ENCODE measurements at places on chromosomes 4 and X. TPM values are rescaled to one million over a fixed set of nuclear protein-coding genes. Genes with fewer than 3 reads are reported as not detected.

DNA sequence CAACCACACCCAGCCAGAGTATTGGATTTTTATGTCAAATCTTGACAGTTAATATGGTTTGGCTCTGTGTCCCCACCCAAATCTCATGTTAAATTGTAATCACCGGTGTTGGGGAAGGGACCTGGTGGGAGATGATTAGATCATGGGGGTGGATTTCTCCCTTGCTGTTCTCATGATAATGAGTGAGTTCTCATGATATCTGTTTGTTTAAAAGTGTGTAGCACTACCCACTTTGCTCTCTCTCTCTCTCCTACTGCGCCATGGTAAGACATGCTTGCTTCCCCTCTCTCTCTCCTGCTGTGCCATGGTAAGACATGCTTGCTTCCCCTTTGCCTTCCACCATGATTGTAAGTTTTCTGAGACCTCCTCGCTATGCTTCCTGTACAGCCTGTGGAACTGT is 86.9 kb upstream of the COX18 start:
- H3K36me3 ChIP-seq = peaks cover 50% of the 10 kb centered on the region
- H3K27me3 ChIP-seq = no peaks in the 10 kb centered on the region
- no peaks in the 10 kb centered on the region for H3K4me1 ChIP-seq

DNA sequence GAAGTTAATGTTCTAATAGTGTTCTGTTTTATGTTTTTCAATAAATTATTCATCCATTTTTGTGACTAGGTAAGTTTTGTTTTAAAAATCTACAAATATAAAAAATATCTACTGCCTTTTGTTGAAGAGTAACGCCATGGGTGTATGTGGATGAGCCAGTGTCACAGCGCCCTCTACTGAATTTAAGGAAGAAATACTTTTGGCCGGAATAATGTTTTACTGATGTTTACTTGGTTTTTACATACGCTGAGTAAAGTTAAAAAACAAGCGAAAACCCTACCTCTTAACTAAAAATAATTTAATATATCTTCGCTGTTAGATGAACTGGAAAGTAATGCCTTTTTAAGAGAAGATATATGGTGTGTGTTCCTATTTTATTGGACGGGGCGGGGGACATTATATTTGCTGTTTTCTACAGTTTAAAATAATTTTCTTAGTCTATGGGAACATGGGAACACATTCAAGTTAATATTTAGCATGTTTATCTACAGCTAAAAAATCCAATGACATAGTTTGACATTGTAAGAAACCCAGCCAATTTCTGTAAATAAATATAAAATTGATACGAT is 86.1 kb downstream of the CPE start:
- no peaks in the 10 kb centered on the region for H3K36me3 ChIP-seq
- H3K4me3 ChIP-seq = no peak overlapping the region
- no peak overlapping the region for H3K27ac ChIP-seq
- DNase-seq = peak; percentile 23

GRCh38 chrX:148020329-148020728 is 39.2 kb downstream of the FMR1NB start:
- no peak overlapping the region for H3K4me3 ChIP-seq
- no peaks in the 10 kb centered on the region for H3K4me1 ChIP-seq
- H3K27me3 ChIP-seq = no peaks in the 10 kb centered on the region
- H3K36me3 ChIP-seq = no peaks in the 10 kb centered on the region
- no peak overlapping the region for H3K27ac ChIP-seq

DNA sequence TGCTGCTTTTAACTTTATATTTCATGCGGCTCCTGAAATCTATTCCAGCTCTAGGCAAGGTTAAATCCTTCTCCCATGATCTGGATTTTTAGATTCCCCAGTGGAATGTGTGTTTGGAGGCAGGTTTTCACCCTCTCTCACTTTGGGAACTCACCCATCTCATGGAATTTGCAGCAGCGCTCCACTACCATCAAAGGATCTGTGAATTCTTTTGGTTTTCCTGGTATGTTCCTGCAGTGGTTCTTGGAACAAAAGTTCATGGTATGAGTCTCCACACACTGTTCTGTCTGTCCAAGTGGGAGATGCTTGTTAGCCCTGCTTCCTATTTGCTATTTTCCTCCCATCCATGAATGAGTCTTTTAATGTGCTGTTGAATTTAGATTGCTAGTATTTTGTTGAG is 14.0 kb downstream of the APOOL start:
- no peaks in the 10 kb centered on the region for H3K4me1 ChIP-seq
- H3K27ac ChIP-seq = no peak overlapping the region
- no peak overlapping the region for H3K4me3 ChIP-seq
- DNase-seq = no peak
- H3K36me3 ChIP-seq = peaks cover 17% of the 10 kb centered on the region

DNA sequence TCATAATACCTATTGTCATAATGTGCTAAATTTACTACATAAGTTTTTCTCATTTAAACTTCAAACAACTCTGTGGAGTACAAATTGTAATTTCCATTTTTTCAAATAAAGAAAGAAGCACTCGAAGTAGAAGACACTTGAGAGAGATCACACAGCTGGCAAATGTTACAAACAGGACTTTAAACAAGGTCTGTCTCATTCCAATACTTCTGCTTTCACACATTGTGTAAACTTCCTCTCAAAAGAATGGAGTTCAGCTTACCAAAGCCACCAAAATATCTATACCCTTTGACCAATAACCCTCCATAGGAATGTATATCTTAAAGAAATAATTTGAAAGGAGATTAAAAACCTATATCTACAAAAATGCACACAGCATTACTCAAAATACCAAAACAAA is 88.3 kb downstream of the OPHN1 start:
- H3K4me3 ChIP-seq = no peak overlapping the region
- no peaks in the 10 kb centered on the region for H3K4me1 ChIP-seq
- H3K27me3 ChIP-seq = no peaks in the 10 kb centered on the region

DNA sequence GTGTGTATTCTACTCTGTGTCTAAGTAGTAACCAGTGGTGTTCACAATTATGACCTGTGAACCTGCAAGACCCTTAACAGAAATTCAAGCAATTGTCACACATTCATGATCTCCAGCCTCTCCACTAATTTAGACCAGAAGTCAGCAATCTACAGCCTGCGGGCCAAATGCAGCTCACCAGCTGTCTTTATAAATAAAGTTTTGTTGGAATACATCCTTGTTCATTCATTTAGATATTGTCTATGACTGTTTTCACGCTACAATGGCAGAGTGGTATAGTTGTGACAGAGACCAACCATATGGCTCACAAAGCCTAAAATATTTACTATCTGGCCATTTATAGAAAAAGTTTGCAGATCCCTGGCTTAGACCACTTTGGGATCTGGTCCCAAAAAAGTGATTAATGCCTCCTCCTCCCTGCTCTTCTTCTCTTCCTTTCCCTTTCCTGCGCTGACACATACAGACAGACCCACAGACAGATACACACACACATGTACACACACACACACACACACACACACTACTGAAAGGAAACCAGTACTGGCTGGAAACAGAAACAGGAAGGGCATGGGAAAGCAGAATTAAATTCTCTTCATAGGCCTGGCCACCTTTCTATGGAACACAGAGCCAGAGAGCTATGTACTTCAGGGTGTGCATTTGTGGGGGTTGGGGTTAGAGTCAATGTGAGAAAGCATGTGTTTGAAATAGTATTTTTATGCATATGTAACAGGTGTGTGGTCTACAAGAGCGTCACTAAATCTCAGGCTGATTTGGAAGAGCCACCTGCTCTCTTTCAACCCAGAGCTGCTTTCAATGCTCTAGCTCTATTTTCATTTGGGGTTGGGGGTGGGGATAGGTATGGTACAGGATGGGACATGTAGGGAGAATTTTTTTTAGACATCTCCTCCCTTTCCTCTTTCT is 49.7 kb upstream of the TMEM164 start:
- H3K4me3 ChIP-seq = no peak overlapping the region
- no peak for DNase-seq

Gene VCX
- not detected for total RNA-seq

Gene NRK
- total RNA-seq = not detected

Gene GYPA
- total RNA-seq = not detected
